Central memory CD8-positive, alpha-beta T cell (primary cell): ENCODE measurements at places on chromosomes 7 and 10.

DNA sequence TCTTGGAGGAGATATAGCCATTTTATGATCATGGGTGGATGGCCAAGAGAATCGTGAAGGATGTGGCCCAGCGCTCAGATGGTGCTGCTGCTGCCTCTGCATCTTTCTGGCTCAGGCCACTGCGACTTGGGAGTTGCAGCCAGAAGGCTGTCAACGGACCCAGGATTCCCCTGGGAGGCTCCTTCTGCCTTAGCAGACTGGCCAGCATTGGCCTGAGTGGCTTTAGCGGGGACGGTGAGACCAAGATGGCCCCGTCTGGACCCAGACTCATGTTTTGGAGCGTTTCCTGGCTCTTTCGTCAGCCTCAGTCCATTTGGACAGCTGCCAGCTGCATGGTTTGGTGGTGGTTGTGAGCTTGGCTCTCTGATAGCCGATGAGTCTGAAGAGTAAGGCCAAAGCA, 97.2 kb downstream of the GALNT17 start:
- no peak for DNase-seq

DNA sequence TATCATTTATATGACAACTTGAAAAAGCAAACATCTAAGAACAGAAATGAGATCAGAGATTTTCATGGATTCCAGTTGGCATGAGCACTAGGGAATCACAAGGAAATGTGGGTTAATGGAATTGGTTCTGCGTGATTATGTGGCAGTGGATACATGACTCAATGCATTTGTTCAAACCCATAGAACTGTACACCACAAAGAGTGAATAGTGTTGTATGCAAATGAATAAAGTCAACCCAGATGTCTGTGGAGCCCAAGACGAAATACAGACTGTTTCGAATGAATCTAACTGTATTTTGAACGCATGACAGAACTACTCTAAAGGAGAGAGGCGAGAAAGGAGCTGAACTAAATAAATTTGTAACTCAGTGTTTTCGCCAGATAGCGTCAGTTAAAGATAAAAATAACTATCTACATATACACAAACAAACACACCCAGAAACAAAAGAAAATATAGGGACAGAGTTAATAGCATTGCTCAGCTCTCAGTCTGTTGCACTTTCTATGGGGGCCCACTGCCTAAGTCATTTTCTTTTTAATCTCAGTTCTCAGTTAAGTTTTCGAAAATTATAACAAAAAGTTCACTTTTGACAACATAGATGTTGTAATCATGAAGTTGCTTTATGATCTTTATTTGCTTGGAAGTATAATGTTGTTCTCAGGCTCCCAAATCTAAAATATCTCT, 636.7 kb upstream of the SEMA3D start:
- no peak for DNase-seq

GRCh38 chr7:137446025-137446424, 102.5 kb upstream of the PTN start:
- no peak for DNase-seq

DNA sequence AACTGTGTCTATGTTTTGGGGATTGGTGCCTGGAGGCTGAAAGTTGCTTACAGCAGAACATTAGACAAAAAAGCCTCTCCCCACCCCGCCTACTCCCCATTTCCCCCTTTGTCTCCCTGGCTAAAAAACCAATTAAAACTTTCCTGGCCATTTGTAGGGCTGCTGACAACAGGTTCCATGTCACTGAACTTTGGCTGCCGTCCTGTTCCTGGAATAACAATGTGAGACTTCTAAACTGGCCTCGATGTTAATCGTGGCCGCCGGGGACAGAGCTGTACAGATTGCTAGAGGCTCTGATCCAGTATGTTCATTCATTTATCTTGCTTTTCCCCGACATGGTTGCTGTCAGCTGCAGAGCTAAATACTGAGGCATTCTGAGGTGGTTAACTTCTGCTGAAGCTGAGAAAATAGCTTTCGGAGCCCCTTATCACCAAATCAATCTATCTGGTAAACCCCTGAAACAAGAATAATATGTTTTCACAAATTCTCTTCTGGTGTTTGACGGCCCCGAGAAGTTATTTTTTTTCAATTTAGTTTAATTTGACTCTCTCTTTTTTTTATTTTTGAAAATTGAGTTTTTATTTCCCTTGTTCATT, 271.6 kb downstream of the GFRA1 start:
- DNase-seq, result no peak

DNA sequence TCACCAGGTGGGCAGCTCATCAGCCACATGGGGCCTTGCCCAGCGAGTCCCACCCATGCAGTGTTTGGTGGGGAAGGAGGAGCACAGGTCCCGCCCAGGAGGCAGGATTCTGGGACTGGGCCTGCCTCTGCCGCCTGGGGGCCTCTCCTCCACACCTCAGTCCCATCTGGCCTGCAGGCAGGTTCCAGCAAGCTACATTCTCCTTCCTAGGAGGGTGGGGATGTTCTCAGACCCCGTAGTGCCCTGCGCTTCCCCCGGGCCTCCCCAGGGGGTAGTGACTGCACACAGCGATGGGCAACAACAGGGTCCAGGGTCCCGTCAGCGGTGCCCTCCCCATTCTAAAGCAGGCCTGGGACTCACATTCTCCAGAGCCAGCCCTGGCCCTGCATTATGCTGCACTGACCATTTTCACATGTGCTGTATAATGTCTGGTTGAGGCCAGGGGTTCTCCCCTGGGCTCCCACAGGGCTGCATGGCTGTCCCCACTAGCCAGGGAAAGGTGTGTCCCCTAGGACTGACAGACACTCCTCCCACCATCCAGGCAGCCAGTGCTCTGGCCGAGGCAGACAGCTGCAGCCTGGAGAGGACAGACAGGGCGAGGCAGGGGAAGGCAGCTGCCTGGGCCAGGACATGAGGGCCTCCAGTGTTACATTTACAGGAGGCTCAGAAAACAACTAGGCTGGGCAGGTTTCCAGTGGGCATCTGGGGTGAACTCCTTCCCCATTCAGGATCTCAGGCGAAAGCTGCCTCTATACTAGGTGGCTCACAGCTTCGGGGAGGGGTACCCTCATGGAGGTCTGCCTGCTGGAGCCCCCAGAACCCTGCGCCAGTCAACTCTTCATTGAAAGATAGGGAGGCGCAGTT, 9.3 kb downstream of the RASGEF1A start:
- peak; percentile 4 for DNase-seq

GRCh38 chr7:17385612-17386011, 87.2 kb downstream of the AHR start:
- DNase-seq, result no peak

DNA sequence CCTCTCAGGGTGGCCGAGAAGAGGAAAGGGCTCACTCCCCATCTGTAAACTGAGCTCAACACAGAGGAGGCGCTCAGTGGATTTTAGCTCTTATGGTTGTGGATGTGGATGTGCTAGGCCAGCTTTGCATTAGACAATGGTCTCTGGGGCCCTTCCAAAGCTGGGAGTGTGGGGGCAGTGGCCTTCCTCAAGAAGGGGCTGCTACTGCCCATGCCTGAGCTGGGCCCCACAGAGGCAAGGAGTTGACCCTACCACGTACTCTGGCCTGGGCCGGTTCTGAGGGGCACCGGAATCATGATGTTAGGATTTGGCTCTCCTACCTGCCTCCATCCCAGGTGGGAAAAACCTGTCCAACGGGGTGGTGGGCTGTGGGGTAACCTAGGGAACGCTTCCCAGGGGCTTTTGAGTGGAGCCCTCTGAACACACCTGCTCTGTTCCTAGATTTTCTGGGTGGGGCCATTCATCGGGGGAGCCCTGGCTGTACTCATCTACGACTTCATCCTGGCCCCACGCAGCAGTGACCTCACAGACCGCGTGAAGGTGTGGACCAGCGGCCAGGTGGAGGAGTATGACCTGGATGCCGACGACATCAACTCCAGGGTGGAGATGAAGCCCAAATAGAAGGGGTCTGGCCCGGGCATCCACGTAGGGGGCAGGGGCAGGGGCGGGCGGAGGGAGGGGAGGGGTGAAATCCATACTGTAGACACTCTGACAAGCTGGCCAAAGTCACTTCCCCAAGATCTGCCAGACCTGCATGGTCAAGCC, 11.5 kb downstream of the AQP1 start:
- DNase-seq, result peak; percentile 7

DNA sequence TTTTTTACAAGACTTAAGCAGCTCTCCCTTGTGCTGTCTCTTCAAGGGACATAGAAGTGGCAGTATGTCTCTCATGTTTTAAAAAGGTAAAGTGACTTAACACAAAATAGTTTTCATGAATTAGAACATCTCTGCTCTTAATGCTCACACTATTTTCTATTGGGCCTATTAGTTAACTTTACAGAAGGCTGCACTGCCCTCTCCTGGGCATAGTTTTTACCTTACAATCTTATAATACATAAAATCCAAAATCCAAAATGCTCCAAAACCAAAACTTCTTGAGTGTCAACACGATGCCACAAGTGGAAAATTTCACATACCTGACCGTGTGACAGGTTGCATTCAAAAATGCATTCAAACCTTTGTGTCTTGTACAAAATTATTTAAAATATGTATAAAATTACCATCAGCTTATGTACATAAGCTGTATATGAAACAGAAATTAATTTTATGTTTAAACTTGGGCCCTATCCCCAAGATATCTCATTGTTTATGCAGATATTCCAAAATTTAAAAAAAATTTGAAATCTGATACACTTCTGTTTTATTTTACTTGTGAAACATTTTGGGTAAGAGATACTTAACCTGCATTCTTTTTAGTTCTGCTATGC, 25.8 kb downstream of the TES start:
- DNase-seq, result peak; percentile 43

DNA sequence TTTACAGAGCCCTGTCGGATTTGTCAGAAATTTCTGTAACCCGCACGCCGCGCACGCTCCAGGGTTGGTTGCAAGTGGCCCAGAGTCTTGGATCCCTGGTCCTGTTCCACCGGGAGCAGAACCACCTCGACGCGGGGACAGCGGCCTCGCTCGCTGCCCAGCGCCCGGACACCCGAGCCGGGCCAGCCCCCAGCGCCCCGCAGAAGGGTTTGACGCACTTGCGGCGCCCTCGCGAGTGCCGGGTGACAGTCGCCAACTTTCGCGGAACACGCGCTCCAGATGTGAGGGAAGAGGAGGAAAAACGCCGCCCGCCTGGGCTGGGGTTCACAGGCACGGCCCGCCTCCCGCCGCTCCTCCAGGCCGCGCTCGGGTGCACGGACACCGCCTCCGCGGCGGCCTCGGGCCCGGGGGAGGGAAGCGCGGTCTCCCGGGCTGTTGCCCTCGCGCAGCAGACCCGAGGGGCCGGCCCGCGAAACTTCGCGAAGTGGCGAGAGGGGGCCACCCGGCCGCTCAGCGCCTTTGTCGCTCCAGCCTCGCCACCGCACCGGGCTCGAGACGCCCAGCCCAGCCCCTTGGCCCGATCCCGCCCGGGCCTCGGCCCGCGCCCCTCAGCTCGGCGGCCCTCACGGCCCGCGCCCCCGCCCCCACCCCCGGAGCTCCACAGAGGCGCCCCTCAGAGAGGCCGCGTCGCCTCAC, 514 bp downstream of the RNF216 start:
- peak; percentile 19 for DNase-seq

DNA sequence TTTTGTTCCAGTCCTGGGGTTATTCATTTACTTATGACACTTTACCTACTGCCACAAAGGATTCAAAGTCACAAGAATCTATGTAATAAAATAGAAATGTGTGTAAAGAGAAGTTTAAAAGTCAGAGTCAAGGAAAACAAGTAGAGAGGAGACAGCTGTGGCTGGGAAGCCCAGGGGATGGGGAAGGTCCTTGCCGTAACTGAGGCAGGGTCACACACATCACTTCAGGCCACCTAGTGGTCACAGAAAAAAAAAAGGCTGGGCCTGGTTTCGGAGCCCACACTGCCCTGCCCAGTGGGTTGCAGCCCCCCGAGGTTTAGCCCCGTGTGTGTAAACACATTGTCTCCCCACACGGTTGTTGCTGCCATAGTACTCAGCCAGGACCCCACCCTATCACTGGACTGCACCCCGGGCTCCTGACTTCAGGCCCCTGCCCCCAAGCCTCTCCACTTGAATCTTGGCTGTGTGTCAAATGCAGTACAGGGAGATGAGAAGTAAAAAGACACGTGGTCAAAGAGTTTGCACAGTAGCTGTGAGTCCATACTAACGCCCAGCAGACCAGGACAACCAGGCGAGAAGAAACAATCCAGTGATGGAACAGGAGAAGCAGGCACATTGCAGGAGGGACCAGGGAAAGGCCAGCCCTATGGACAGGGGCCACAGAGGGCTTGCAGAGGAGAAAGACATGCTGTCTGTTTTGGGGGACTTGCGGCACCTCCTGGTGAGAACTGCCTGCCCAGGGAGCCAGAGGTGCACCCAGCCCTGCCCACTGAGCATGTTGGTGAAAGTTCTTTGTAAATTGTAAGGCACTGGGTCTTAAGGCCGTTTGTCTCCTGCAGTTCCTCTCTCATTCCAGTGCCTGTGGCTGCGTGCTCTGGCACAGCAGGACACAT, 91.4 kb upstream of the MACROH2A2 start:
- DNase-seq, result no peak

- no peak for DNase-seq
These were observed 89.8 kb downstream of the UNCX start for GRCh38 chr7:1322240-1323110.
